Right renal cortex interstitium (tissue), 3 donors: ENCODE measurements at places on chromosomes 6 and 20. TPM values are rescaled to one million over a fixed set of nuclear protein-coding genes. Genes with fewer than 3 reads are reported as not detected.

- no peak for DNase-seq
These were observed 22.6 kb downstream of the SNX9 start for GRCh38 chr6:157845493-157846259.

The BMP7 gene
- polyA plus RNA-seq: 71.8 TPM

GRCh38 chr6:170445487-170445886 lies 107.6 kb downstream of the PSMB1 start:
- no peak for DNase-seq

DNA sequence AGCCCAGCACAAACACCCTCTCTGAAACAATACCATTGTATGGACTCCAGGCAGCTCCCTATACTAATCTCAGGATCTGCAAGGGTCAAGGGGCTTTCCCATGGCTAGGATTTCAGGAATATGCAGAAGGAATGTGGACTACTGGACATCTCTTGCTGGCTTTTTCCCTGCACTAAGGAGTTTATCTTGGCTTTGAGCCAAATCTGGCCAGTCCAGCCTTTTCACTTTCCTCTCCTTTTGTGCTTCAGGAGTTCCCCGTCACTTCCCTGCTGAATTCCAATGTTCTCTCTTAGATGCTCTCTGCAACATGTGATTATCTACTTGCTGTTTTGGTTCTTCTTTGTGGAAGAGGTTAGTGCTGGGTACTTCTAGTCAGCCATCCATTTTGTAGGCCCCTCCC lies 568.2 kb downstream of the HDGFL1 start:
- DNase-seq: no peak

The KIAA1755 gene
- polyA plus RNA-seq: 2.3 TPM

DNA sequence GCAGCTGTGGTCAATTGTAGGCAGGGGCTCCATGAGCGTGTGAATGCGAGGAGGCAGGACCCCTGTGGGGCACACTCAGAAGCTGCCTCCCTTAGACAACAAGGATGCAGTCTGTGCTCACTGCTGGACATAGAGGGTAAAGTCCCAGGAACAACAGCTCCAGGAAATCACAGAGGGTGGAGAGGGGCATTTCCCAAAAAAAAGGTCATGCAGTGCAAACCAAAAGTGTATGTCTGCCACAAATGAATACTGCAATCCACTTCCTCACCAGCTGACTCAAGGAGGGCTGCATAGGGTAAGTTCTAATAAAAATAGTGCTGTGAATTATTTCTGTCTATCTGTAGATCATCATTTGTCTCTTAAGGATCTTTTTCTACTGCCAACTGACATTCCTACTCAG lies 95.8 kb downstream of the RNF182 start:
- DNase-seq: no peak

The SLC22A1 gene
- polyA plus RNA-seq: 0.32 TPM

- DNase-seq: no peak
These were observed 2.3 kb upstream of the HLA-DMA start for GRCh38 chr6:32954986-32955802.

DNA sequence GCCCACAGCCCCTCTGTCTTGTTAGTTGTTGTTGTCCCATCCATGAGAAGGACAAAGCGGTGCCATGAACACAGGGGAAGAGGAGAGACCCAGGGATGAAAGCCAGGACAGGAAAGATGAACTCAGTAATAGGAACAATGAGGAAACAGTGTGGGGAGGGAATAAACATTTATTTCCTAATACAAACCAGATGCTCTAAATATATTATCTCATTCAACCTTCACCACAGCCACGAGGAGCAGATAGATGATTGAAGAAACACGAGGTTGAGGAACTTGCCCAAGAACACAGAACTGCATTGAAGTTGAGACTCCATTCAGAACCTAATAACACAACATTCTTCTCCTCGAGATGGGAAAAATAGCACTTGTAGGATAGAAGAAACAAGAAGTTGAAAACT lies 53.0 kb upstream of the AIG1 start:
- DNase-seq: no peak

DNA sequence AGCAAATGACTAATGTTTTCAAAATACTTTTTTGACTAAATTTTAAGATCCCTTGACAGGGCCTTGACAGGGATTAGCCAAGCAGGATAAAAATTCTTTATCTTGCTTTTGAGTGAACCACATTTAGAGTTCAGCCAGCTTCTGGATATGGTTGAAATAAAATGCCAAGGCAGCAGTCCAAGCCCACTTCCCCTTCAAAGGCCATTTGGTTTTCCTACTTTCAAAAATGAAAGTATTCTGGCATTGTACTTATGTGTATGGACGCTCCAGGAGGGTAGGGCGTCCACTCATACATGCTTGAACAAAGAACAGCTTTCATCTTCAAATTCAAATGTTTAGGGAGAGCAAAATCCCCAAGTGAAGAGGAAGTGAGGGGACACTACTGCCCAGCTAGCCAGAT lies 82.3 kb upstream of the BCLAF1 start:
- DNase-seq: no peak

GRCh38 chr6:139996253-139996834 lies 621.9 kb upstream of the CITED2 start:
- no peak for DNase-seq

The MEP1A gene
- not detected for polyA plus RNA-seq
